ENCODE measurements at places on chromosomes 12 and 14.

DNA sequence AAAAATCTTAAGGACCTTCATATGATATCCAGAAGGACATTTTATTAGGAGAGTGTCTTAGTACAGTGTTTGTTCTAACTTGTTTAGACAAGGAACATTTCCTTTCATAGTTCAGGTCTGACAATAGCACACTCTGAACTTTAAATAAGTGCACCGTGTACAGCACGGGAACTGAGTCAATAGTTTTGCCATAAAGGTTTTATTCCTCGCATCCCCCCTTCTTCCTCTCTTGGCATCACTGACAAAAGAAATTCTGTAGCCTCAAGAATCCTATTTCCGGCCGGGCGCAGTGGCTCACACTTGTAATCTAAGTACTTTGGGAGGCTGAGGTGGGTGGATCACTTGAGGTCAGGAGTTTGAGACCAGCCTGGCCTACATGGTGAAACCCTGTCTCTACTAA lies 58.3 kb downstream of the TMCC3 start:
- DNase-seq: no peak

DNA sequence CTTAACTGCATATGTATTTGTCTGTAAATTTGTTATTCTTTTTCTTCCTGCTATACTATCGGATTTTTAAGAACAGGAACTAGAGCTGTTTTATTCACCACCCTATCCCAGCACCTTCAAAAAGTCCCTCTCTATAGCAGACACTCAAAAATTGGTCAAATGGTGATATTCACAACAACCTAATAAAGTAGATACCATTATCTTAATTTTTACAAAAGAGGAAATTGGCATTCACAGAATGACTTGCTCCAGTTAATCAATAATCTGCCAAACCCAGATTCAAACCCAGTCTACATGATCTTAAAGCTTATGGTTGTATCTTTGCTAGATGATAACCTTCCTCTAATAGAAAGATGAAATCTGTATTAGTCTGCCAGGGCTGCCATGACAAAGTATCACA lies 426.6 kb downstream of the EGLN3 start:
- no peak for DNase-seq

DNA sequence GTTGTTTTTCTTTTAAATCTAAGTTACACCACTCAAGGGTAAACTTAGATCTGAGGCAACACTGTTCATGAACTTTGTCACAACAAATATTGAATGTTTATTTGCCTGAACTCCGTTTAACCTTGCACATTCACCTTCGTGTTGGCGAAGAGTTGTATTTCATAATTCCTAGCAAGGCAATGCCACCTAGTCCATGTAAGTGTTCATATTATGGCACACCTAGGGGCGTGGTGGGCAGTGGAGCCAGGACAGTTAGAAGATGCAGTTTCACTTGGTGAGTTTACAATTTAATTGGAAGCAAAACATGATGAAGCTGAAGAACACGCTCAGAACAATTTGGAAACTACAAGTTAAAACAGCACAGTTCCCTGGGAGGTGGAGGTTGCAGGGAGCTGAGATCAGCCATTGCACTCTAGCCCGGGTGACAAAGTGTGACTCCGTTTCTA lies 30.4 kb upstream of the GNPNAT1 start:
- DNase-seq: no peak

DNA sequence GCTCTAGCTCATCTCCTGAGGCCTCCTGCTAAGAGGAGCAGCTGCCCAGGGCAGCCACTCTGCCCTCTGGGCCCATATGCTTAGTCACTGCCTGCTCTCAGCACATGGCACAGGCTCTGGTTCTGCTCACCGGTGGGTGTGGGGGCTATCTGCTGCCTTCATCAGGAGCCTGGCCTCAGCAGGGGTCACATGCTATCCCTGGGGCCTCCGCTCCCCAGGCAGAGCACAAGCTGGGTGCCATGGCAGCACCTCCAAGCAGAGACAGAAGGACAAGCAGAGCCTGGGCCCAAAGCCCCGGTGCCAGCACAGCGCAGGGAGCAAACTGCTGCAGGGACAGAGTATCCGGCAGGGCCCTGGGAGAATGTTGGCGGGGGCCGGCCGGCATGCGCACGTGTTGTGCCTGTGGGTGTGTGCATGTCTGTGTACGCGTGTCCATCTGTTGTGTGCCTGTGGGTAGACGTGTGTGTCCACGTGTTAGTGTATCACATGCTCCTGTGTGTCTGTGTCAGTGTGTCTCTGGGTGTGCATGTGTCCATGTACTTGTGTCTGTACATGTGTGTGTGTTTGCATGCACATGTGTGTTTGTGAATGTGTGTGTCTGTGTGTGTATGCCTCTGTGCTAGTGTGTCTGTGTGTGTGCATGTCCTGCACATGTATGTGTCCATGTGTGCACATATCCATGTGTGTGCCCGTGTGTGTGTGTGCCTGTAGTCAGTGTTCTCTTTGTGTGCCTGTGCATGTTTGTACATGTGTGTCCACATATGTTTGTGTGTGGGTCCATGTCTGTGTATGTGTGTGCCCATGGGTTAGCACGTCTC lies 326.9 kb downstream of the TMEM121 start:
- DNase-seq: no peak

- peak; percentile 7 for DNase-seq
Measured at GRCh38 chr12:61860451-61860850, 399.8 kb upstream of the USP15 start.

GRCh38 chr12:132460571-132460970 lies 29.4 kb upstream of the FBRSL1 start:
- DNase-seq: no peak

DNA sequence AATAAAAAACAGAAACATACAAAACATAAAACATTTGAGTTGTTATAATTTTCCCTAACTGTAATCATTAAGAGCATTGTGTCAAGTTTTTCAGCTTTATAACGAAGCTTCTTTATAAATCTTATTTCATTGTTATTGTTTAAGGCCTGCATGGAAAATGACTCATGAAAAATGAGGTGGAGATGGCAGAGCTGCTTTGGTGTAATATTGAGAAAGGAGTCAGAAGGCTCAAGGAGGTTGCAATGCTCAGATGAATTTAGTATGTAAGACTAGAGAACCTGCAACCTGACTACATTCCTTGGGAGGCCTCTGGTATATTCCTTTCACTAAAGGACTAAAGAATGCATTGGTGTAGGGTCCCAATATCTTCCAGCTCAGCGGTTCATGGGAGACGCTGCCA lies 61.5 kb downstream of the TMEM30B start:
- DNase-seq: no peak

GRCh38 chr14:83827383-83827782 lies 1702.6 kb upstream of the FLRT2 start:
- no peak for DNase-seq

DNA sequence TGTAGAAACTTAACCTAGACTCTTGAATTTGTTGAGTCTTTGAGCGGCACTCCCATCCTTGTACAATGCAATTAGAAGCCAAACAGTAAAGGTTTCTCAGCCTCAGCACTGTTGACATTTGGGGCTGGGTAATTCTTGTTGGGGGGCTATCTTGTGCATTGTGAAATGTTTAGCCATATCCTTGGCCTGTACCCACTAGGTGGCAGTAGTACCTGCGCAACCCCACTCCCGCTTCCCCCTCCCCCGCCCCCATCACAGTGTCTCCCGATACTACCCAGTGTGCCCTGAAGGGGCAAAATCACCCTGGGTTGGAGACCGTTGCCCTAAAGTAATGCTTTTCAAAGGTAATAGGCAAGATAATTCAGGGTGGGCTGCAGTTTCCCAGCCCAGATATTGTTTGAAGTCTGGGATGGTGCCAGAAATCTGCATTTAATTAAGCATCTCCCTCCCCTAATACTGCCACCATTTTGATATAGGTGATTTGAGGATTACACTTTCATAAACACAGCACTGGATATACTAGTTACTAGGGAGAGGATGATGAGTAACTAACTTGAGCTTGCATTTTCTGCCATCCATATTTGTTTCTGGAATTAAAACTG lies 1.8 kb downstream of the COX6A1 start:
- DNase-seq: peak; percentile 29

GRCh38 chr12:3564861-3565260 lies 73.9 kb downstream of the PRMT8 start:
- DNase-seq: no peak

DNA sequence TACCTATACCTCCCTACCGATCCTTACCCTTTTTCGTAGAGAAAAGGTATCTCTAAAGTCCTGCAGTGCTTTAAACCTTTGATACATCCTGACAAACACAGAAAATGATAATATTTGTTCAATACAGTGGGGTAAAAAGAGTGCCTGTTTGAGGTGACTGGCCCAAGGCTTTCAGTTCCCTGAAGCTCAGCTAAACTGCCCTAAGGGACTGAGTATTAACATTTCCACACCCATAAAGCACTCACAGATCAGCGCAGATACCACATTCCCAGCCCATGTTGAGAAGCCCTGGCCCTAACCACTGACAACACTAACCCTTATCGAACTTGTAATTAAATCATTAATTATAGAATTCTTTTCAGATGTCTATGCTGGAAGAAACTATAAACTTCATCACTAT lies 108.7 kb downstream of the DIP2B start:
- DNase-seq: no peak

- DNase-seq: no peak
Measured at GRCh38 chr12:26135010-26135420, 10.2 kb upstream of the BHLHE41 start.

GRCh38 chr12:38785381-38785780 lies 120.0 kb downstream of the CPNE8 start:
- DNase-seq: no peak

- DNase-seq: no peak
Measured at GRCh38 chr12:109666068-109666467, 47.6 kb upstream of the FAM222A start.

- DNase-seq: no peak
Measured at GRCh38 chr12:89082370-89082753, 269.9 kb downstream of the DUSP6 start.

- DNase-seq: peak; percentile 97
Measured at GRCh38 chr12:9064815-9065606, 50.7 kb downstream of the A2M start.

- DNase-seq: no peak
Measured at GRCh38 chr14:77200406-77200985, 18.9 kb downstream of the TMEM63C start.

DNA sequence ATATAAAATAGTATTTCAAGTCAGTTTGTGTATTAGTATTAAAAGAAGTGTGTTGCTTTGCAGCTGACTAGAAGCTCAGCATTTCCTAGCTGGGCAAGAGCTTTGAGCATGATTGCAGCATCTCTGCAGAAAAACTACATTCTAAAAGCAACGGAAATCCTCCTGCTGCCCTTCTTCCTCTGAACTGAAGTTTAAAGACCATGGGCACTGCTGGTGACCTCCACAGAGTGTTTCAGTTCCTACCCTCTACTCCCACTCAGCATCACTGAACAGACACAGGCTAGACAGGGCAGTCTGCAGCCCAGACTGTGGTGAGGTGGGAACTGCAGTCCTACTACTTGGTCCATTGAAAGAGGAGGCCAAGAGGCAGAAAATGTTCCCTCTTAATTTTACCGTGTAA lies 59.0 kb downstream of the FAR2 start:
- no peak for DNase-seq

- no peak for DNase-seq
Measured at GRCh38 chr12:16218234-16218633, 59.3 kb downstream of the SLC15A5 start.

DNA sequence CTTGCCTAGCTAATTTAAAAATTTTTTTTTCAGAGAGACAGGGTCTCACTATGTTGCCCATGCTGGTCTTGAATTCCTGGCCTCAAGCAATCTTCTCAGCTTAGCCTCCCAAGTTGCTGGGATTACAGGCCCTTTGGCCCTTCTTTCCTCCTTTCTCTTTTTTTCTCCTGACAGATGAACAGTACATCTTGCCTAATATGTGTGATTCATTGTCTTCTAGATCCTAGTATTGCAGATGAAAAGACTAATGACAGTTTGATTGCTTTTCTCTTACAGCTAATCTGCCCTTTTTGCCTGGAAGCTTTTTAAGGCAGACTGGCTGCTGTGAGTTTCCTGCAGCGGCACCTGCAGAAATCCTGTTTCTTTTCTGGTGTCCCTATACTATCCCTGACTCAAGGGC lies 12.0 kb downstream of the DEPDC4 start:
- no peak for DNase-seq

- no peak for DNase-seq
Measured at GRCh38 chr14:54722791-54723432, 156.0 kb downstream of the SAMD4A start.

DNA sequence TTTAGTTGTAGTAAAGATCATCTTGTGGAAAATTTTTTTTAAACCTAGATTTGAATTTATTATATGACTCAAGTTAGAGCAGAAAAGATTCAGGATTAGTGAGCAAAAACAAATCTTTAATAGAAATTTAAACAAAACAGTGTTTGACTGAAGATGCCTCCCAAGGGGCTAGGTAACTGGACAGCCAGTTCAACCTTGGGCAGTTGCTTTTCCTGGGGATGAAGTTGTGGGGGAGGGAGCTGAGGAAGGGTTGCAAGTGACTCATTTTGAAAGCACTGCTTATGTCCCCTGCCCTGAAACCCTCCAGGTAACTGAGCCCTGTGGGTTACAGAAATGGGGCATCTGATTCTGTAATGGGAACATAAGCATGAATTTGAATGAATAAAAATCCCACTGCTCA lies 13.1 kb downstream of the CFAP54 start:
- DNase-seq: no peak

DNA sequence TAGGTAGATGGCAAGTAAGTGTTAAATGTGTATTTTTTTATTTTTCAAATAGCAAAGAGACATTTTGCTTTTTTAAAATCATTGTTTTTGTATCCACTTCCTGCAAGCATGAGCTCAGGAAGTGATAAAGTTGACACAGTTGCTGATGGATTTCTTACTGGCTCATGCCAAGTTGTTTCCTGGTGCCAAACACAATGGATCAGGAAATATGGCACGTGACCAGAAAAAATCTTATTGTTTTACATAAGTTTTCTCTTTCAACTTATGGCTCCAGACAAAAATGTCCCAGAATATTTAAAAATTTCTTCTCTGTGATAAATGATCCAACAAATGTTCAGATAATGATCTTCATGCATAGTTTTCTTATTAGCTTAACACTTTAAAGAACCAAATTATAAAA lies 1279.1 kb upstream of the FLRT2 start:
- no peak for DNase-seq

GRCh38 chr12:113119980-113120669 lies 15.4 kb downstream of the RASAL1 start:
- DNase-seq: no peak

DNA sequence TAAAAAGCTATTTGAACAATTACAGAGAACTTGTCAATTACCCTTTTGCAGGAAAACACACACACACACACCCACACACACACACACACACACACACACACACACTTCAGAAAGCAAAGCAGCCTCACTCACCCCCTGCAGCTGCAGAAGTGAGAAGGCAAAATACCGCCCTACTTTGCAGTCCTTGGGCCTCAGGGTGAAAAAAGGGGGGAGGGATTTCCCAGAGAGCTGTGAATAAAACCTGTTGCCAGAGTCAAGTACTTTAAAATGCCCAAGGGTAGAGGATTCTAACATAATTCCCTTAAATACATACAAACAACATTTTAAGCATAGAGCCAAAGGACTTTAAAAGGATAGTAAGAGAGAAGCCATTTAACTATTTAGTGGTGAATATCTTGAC lies 285.9 kb downstream of the MDGA2 start:
- no peak for DNase-seq

- DNase-seq: peak; percentile 20
Measured at GRCh38 chr12:125685915-125686314, 620.7 kb downstream of the AACS start.

- no peak for DNase-seq
Measured at GRCh38 chr12:77723308-77723707, 107.4 kb upstream of the NAV3 start.

GRCh38 chr12:124277394-124278241 lies 17.3 kb upstream of the RFLNA start:
- peak; percentile 31 for DNase-seq
